ENCODE measurements at places on chromosomes 11 and 22. TPM values are rescaled to one million over a fixed set of nuclear protein-coding genes. Genes with fewer than 3 reads are reported as not detected.

GRCh38 chr11:27473017-27473406 lies 422 bp upstream of the LGR4 start:
- no peaks in the 10 kb centered on the region for H3K27me3 ChIP-seq
- peak overlapping the region; percentile 67 for H3K4me3 ChIP-seq
- H3K27ac ChIP-seq, result peak overlapping the region; percentile 88

- peak overlapping the region; percentile 94 for H3K27ac ChIP-seq
- H3K4me1 ChIP-seq, result peaks cover 73% of the 10 kb centered on the region
- no peak for DNase-seq
- no peaks in the 10 kb centered on the region for H3K36me3 ChIP-seq
These were observed 56.4 kb upstream of the BARX2 start for GRCh38 chr11:129319201-129319600.

GRCh38 chr22:30602049-30602448 lies 4.9 kb upstream of the TCN2 start:
- H3K27ac ChIP-seq, result no peak overlapping the region
- H3K4me1 ChIP-seq, result peaks cover 11% of the 10 kb centered on the region
- no peak overlapping the region for H3K4me3 ChIP-seq
- DNase-seq, result no peak
- H3K36me3 ChIP-seq, result no peaks in the 10 kb centered on the region

Gene OR2D2
- total RNA-seq, result not detected

GRCh38 chr11:14764179-14764578 lies 120.6 kb downstream of the PDE3B start:
- H3K4me3 ChIP-seq, result no peak overlapping the region
- DNase-seq, result no peak
- no peak overlapping the region for H3K27ac ChIP-seq
- H3K4me1 ChIP-seq, result no peaks in the 10 kb centered on the region

Gene OR6T1
- total RNA-seq, result not detected

GRCh38 chr22:41908411-41909309 lies 6.2 kb downstream of the SHISA8 start:
- no peak overlapping the region for H3K27ac ChIP-seq
- H3K27me3 ChIP-seq, result no peaks in the 10 kb centered on the region
- H3K4me1 ChIP-seq, result no peaks in the 10 kb centered on the region
- no peaks in the 10 kb centered on the region for H3K36me3 ChIP-seq
- no peak for DNase-seq

DNA sequence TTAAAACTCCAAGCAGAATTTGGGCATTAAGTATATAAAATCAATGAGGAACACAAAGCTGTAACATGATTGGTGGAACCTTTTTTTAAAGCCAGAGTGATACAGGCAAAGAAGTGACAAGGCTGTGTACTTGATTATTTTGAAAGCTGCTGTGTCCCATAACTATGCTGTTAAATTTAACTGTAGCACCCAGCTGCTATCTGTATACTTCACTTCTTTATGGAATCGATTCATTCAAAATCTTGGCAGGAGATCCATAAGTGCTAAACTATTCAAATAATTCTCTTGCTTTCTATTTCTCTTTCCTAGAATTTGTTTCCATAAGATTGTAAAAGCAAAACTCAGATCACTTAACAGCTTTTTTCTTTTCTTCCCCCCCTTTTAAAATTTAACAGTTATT lies 231.7 kb downstream of the DYNC2H1 start:
- no peaks in the 10 kb centered on the region for H3K4me1 ChIP-seq
- H3K27me3 ChIP-seq, result no peaks in the 10 kb centered on the region
- no peak for DNase-seq
- no peaks in the 10 kb centered on the region for H3K36me3 ChIP-seq
- H3K27ac ChIP-seq, result no peak overlapping the region

Gene FBLN1
- total RNA-seq, result 510 TPM

Measured in Caco-2 (cell line).